ENCODE measurements at places on chromosomes 2 and 18.

GRCh38 chr18:37055137-37055802, 226.3 kb downstream of the KIAA1328 start:
- no peak for DNase-seq

- no peak for DNase-seq
Observed at GRCh38 chr2:144304202-144304601, 215.7 kb downstream of the ZEB2 start.

GRCh38 chr2:162211732-162212131, 31.5 kb downstream of the FAP start:
- no peak for DNase-seq

- no peak for DNase-seq
Observed at GRCh38 chr18:36298126-36298741, 721 bp downstream of the FHOD3 start.

- no peak for DNase-seq
Observed at GRCh38 chr18:60812921-60813320, 440.3 kb upstream of the MC4R start.

DNA sequence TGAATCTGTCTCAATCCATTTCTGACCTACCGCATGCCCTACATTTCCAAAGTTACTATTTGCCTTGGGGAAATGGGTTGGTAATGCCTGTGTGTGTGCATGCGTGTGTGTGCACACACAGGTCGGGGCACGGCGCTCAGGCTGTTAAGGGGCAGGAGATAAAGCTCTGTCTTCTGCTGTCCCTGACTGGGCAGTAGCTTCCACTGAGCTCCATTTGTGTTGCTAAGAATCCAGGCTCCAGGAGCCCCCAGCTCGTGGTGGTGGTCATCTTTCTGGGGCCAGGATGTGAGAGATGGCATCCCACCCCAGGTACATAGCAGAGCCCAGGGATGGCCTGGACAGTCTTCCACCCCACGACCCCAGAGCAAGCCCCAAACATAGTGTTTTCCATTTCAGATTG, 66.7 kb upstream of the HS6ST1 start:
- DNase-seq, result no peak

DNA sequence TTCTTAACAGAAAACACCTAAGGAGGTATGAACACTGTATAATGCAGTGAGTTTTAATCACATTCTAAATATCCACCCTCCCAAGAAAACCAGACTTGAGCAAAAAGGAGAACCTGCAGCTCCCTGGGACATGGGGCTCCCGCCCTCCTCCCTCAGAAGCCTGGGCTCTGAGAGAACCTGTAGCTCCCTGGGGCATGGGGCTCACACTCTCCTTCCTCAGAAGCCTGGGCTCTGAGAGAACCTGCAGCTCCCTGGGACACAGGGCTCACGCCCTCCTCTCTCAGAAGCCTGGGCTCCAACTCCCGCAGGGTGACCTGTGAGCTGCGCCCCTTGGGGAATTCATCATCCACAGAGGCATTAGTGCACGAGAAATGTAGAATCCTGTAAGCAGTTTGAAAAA, 222.9 kb downstream of the SNTG2 start:
- DNase-seq, result no peak

DNA sequence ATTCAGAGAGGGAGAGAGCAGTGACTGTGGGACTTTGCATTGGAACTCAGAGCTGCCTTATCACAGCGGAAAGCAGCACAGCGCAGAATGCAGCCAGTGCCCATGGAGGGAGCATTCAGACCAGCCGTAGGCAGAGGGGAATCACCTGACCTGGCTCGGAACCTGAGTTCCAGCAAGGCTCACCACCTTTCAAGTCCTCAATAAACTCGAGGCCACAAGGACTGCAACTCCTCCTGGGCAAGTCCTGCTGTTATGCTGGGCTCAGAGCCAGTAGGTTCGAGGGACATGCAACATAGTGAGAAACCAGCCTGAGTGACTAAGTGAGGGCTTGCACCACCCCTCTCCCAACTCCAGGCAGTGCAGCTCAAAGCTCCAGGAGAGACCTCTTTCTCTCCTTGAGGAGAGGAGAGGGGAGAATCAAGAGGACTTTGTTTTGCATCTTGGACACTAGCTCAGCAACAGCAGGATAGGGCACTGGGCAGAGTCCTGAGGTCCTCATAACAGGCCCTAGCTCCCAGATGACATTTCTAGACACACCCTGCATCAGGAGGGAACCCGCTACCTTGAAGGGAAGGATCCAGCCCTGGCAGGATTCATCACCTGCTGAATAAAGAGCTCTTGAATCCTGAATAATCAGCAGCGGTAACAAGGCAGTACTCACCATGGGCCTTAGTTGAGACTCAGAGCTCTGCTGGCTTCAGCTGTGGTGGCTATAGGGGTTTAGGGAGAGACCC, 136.8 kb upstream of the OTOS start:
- DNase-seq, result no peak

- no peak for DNase-seq
Observed at GRCh38 chr18:34718610-34719009, 8.5 kb downstream of the DTNA start.

DNA sequence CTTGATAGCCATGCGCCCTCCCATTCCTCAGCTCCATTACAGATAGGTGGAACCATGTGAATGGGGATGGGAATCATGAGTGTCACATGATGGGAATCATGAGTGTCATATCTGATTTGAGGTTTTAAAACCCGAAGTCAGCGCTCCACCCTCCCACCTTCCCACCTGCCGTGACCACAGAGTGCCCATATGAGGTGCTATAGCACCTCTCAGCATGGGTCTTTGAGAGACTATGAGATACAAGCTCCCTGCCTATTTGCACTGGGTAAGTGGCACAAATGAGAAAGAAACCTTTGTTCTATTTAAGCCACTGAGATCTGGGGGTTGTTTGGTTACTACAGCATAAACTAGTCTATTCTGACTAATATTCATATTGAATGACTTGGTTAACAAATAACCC, 78.5 kb upstream of the PTPRM start:
- no peak for DNase-seq

DNA sequence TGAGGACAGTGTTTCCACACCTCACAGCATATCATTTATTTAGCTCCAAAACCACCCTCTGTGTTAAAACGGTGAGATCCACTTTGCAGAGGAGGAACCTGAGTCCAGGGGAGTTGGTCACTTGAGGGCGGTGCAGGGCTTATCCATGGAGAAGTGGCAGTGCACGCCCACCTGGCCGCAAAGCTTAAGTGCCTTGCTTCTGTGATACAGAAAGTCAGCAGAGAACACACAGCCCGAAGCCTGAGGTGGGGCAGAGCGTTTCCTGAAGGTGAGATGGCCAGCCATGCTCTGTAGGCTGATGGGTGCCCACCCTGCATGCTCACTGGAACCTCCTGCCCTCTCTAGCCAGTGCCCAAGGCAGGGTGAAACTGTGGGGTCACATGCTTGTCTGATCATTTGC, 87.3 kb downstream of the SH3RF3 start:
- DNase-seq, result no peak
